ENCODE measurements at places on chromosomes 16 and 17.

GRCh38 chr17:74637926-74638325 lies 14.4 kb upstream of the CD300E start:
- no peak for DNase-seq

GRCh38 chr17:72978593-72979218 lies 113.8 kb downstream of the SLC39A11 start:
- no peak for DNase-seq

DNA sequence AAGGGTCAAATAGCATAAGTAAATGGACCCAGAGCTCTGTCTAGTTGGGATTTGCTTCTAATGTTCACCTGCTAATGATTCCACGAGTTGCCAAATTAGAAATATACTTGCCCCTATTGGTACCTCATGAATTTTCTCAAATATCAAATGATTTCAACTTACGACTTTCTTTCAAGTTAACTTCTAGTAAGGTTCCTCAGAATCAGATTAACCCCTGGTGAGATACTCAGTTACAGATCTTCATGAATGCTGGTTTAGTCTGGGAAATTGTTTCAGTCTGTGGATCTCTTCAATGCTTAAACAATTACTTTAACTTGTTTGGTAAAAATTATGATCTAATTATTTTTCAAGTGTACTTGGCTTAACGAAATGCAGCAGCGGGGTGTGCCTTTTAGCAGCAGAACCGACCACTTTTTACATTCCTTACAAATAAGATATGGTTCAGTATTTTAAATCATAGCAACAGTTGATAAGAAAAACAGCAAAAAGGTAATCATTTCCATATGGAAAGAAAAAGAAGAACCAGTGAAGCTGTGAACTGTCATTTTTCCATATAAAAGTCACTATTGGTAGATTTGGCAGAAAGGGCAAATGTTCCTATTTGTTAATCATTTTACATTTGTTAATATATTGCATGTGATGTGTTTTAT lies 34.5 kb downstream of the TUBD1 start:
- DNase-seq: no peak

- DNase-seq: peak; percentile 86
These were observed 43.8 kb downstream of the NDEL1 start for GRCh38 chr17:8479431-8479947.

Data from vagina (tissue), 2 donors.